ENCODE measurements at places on chromosomes 11 and 22.
A peak's percentile ranks its signal among the peaks of the same experiment; 100 is the strongest.

GRCh38 chr22:30296324-30296723, 7.0 kb upstream of the CASTOR1 start:
- DNase-seq: no peak

GRCh38 chr11:82790723-82791484, 57.2 kb upstream of the FAM181B start:
- DNase-seq: no peak

- DNase-seq: no peak
Observed at GRCh38 chr22:49094151-49094550, 733.5 kb downstream of the BRD1 start.

DNA sequence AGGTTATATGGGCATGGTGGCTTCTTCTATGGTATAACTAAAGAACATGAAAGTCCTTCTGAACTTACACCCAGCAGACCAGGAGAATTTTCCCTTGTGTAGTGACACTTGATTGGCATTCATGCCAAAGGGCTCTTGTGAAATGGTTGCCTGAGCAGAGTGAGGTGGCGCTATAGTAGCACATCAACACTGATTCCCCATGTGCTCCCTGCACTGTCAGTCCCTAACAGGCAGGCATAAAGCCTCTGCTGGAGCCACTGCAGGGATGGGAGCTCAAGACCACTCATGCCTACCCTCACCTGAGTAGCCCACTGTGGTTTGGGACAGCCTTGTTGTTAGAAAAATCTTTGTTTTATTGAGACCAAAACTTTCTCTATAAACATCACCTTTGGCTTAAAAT, 92.6 kb upstream of the LIN7C start:
- DNase-seq: no peak

- no peak for DNase-seq
Observed at GRCh38 chr11:1382429-1382828, 7.3 kb upstream of the BRSK2 start.

DNA sequence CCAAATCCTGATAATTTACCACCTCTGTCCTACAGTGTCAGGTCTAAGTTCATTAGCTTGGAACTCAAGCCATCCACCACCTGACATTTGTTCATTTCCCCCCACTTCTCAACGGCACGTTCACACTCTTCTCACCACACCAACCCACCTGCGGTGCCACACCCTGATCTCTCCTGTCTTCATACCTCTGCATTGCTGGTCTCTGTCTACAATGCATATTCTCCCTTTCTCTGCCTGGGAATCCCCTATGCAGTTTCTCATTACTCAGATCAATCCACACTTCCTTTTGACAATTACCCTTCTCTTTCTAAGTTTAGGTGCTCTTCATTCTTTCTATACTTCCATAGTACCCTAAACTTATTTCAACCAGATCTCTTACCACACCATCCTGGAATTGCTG, 20.4 kb upstream of the EMSY start:
- peak; percentile 16 for DNase-seq

- DNase-seq: peak; percentile 81
Observed at GRCh38 chr11:61028135-61028729, 56.8 kb downstream of the CD6 start.

DNA sequence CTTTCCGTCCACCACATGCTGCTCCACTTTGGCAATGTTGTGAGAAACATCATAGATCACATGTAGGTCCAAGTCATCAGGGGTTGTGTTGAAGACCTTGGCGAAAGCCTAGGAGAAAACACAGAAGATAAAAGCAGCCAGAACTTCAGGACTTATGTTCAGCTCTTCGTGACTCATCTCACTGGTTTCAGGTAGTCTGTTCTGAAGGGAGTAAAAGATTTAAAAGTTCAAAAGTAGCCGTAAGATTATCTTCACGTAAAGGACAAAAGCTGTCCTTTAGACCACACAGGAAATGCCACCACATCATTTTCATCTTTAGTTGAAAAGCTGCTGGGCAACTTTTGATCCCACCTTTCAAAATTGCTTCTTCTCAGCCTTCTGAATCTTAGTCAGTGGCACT, 16.9 kb downstream of the RTCB start:
- no peak for DNase-seq

DNA sequence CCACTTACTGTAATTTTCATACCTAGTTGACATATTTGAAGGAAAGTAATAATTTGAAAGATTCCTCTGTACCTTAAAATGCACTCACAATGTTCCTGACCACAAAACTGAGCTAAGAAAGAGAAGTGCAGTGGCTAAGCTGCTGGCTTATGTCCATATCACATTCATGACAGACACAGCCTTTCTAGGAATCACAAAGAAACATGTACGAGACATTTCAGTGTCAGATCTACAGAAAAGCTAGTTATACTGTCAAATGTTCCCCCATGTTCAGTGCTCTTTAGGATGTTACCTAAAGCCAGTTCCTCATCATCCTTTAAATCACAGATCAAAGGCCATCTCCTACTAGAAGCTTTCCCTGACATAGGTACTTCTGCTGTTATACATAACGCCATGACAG, 142.2 kb upstream of the C11orf58 start:
- DNase-seq: no peak

DNA sequence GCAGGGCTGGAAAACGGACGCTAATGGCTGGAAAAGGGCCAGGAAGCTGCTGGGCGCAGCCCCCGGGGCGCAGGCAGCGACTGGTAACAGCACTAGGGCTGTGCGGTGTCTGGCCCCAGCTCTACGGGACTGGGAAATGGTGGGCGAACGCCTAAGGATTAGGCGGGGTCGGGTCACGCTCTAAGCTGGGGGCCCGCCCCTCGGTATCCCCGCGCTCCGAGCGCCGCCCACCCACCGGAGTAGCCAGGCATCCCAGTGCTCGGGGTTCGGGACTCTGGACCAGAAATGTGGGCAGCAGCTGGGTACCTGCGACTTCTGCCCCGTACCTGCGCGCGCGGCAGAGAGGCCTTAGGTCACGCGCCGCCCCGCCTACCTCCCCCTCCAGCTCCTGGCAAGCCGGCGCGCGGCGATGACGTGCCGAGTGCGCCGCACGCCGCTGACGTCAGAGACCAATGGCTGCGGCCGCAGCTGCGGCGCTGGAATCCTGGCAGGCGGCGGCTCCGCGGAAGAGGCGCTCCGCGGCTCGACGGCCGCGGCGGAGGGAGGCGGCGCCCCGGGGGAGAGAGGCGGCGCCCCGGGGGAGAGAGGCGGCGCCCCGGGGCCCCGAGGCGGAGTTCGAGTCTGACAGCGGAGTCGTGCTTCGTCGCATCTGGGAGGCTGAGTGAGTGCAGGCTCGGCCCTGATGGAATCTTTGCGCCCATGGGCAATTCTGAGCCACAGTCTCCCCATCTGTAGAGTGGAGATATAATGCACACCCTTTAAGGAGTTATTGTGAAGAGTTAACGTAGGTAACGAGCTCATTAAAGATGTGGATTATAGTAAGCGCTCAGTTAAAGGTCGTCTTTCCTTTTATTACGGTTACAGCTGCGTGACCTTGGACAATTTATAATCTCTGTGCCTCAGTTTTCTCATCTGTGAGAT, at the start of the genes HPS4 and SRRD:
HPS4 (minus strand) TSS at position 345 of the 921 bp plus-strand sequence. CDS start 2,021 bp downstream, outside the sequence.
SRRD (plus strand) TSS at position 439 of the 921 bp plus-strand sequence; CDS start at position 453, 14 bp downstream.
- peak; percentile 93 for DNase-seq

DNA sequence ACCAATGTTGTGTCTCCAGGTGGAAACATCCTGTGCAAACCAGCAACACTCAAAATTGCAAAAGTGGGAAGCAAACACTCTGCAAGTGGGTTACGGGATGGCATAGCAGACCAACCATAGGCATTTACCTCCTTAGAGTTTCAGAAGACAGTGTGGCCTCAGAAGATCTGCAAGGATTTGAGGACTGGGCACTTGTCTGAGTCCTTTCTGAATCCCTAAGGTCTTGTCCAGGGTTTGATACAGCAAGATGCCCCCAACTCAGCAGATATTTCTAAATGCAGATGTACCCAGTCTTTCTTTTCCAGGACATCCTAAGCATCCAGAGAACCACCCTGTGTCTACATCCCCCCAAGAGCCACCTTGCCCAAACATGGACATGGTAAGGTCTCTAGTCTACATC, 51.7 kb upstream of the SHANK2 start:
- DNase-seq: no peak

- DNase-seq: no peak
Observed at GRCh38 chr22:42993651-42994275, 21.2 kb downstream of the PACSIN2 start.

GRCh38 chr11:80698637-80699036, 1257.8 kb upstream of the TENM4 start:
- DNase-seq: no peak

DNA sequence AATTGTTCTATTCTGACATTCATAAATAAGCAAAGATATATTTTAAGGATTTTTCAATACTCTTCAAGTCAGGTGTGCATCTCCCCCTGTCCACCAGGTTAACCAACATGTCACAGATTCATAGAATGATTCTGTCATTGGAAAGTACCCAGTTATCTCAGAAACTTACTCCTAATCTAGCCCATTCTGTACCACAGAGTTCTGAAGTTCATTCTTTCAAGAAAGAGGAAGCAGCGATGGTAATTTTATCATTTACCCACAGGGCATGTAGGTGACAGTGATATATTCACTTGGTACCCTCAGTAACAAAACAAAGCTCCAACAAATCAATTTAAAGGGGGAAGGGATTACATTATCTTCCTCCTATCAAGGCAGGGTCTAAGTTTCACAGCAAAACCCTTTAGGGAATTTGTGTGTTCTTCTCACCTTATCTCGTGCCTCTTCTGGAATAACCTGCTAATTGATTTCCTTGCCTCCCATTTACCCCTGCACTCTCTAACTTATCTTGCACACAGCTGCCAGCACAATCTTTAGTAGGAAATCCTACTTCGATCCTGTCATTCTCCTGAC, 19.0 kb upstream of the MPPED2 start:
- DNase-seq: no peak

DNA sequence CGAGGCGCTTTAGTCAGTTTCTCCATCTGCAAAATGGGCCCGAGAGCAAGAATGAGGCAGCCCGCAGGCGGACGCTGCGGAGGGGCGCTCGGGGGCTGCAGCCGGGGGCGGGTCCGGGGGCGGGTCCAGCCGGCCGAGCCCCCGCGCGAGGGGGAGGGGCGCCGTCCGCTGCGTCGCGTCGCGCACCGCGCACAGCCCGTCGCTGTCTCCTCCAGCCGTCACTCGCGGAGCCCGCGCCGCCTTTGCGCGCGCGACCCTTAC, 282 bp downstream of the PC start:
- DNase-seq: no peak

- DNase-seq: no peak
Observed at GRCh38 chr22:23356094-23356493, 175.8 kb downstream of the BCR start.

DNA sequence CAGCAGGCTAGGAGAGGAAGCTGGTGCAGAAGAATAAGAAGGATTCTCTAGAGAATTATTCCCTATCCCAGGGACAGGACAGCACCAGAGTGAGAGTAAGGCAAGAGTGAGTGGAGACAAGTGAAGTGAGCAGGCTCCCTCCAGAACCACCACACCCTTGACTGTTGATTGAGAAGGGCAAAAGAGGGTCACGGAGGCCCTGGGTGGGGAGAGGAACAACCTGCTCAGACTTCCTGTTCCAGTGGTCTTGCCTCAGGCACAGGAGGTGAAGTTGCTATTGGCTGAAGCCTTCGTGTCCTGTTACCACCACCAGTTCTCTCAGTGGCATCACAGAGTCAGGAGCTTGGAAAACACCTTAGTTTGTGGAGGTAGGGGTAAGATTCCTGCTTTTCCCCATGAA, 51.7 kb upstream of the CCDC89 start:
- DNase-seq: no peak

DNA sequence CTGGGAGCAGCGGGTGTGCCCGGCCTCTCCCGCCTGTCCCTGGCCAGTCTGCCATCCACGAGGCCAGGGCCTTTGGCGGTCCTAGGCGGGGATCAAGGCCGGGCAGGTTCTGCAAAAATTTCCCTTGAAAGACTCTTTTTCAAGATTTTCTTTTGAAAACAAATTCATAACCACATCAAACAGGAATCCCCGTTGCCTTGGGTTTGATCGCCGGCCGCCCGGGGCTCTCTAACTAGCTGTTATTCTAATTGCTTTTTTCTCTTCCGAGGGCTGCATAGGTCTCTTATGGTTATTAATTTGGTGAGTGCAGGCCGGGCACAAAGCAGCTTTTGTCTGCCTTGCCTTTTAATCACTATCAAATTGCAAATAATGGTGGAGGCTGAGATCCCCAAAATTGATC, 42.0 kb downstream of the CDKN1C start:
- no peak for DNase-seq

Measured in activated T-cell treated with anti-CD3 and anti-CD28 coated beads, Interleukin-2, amount 50 U/mL, for 72 hours (primary cell).